ENCODE measurements at places on chromosomes 7 and 10. TPM values are rescaled to one million over a fixed set of nuclear protein-coding genes. Genes with fewer than 3 reads are reported as not detected.

SSC4D gene
- total RNA-seq = 1.0 TPM

GRB10 gene
- 17.7 TPM for total RNA-seq

RET gene
- 1.6 TPM for total RNA-seq

LAMB1 gene
- 195 TPM for total RNA-seq

PDE6C gene
- total RNA-seq = not detected

GRM3 gene
- total RNA-seq = under 0.01 TPM

NPTX2 gene
- total RNA-seq = 3.1 TPM

LRRC17 gene
- total RNA-seq = 28.2 TPM

NRP1 gene
- 120 TPM for total RNA-seq

Measured in skeletal muscle tissue (tissue), 5 donors.